ENCODE measurements at places on chromosomes 11 and 22.

DNA sequence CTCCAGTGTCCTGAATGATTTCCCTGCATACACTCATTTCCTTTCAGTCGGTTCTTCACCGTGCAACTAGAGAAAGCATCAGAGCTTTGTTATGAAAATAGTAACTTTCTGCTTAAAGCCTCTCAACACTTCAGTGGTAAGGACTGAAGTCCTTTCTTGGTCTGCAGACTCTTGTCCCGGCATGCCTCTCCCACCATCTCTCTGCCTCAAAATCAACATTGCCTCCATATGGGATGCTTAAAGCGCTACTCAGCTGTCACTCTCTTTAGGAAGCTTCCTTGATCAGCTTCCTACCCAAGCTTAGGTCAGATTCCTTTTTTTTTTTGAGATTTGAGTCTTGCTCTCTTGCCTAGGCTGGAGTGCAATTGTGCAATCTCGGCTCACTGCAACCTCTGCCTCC lies 36.7 kb downstream of the APLP2 start:
- no peak for DNase-seq

DNA sequence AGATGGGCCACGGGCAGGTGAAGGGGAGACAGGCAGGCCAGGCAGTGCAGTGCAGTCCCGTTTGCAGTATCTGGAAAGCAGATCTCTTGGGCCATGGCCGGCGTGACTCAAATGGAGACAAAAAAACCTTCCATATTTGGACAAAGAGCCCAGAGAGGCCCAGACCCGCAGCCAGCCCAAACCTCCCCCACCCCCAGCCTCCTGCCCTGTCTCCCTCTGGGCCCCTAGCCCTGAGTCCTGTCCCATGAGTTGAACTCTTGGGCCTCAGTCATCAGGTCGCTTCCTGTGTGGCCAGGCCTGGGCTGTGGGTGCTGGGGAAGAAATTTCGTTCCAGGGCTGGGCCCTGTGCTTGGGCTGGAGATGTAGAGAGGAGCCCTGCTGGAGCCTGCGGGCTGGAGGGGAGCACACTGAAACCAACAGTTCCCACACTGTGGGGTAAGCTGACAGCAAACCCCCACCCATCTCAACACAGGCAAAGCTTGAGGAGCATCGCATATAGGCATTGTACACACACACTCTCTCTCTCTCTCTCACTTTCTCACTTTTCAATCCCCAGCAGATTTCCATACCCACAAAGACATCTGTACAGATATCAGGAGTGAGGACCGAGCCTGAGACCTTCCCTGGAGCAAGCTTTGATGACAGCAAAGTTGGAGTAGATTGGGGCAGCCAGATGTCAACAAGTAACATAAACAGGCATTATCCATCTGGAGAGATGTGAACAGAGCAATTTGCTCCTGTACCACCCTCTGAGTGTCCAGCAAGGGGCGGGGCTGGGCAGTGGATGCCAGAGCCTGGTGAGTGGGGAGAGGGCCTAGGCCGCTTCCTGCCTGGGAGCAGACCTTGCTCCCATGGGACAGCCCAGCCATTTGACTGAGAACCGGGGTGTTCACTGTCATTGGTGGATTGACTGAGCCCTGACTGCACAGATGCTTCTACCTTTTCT lies 17.2 kb downstream of the ARHGEF17 start:
- no peak for DNase-seq

- DNase-seq: no peak
Observed at GRCh38 chr11:74570266-74571061, 21.9 kb upstream of the POLD3 start.

- no peak for DNase-seq
Observed at GRCh38 chr11:60130496-60130895, 42.0 kb downstream of the MS4A2 start.

GRCh38 chr22:29030016-29030617 lies 31.5 kb downstream of the C22orf31 start:
- no peak for DNase-seq

GRCh38 chr11:111935317-111936039 lies 1.7 kb upstream of the DIXDC1 start:
- DNase-seq: no peak

DNA sequence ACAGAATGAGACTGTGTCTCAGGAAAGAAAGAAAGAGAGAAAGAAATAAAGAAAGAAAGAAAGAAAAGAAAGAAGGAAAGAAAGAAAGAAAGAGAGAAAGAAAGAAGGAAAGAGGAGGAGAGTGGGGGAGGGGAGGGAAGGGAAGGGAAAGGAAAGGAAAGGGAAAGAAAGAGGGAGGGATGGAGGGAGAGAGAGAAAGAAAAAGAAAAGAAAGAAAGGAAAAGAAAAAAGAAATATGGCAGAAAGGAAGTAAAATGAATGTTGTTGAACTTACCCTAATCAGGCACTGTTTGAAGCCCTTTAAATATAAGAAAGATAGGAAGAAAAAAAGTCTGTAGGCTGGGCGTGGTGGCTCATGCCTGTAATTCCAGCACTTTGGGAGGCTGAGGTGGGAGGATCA lies 276.1 kb downstream of the INSC start:
- no peak for DNase-seq
